Suprapubic skin (tissue), 4 donors: ENCODE measurements at places on chromosomes 6 and 20. TPM values are rescaled to one million over a fixed set of nuclear protein-coding genes. Genes with fewer than 3 reads are reported as not detected.

DNA sequence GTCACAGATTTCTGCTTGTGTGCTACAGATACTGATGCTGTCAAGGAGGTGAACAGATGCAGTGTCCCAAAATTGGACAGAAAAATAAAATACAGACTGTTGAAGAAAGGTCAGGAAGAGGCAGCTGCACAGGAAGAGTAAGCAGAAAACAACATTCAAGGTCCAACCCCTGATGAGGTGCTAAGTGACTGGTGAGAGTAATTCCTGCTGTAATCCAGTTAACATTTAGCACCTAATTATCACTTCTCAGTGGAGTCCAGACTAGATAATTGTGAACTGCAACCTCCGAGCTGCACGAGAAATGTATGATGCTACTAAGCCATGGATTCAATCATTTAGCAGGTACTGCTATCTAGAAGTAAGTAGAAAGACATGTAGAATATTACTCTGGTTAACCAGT lies 36.3 kb upstream of the NRSN1 start:
- H3K27me3 ChIP-seq = no peaks in the 10 kb centered on the region
- no peak overlapping the region for H3K27ac ChIP-seq
- DNase-seq = no peak
- H3K4me3 ChIP-seq = no peak overlapping the region
- H3K36me3 ChIP-seq = no peaks in the 10 kb centered on the region
- H3K4me1 ChIP-seq = no peaks in the 10 kb centered on the region

DNA sequence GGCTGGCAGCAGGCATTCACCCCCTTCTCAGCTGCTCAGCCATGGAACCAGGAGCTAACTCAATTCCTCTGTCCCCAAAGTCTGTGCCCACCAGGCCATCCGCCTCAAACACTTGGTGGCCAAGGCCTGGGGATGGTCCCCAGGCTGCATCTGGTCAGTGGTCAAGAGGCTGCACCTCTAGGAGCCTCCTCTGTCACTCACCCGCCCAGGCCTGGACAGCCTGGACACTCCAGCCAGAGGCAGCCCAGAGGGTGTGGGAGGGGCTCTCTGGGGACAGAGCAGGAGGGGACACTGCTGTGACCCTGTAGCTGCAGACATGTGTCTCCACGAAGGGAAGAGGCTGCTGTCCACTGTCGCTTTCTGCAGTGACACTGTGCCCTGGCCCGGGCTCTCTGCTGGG lies 416.6 kb upstream of the SULF2 start:
- DNase-seq = no peak
- H3K36me3 ChIP-seq = no peaks in the 10 kb centered on the region
- H3K27ac ChIP-seq = no peak overlapping the region
- peaks cover 12% of the 10 kb centered on the region for H3K4me1 ChIP-seq
- H3K4me3 ChIP-seq = no peak overlapping the region

DNA sequence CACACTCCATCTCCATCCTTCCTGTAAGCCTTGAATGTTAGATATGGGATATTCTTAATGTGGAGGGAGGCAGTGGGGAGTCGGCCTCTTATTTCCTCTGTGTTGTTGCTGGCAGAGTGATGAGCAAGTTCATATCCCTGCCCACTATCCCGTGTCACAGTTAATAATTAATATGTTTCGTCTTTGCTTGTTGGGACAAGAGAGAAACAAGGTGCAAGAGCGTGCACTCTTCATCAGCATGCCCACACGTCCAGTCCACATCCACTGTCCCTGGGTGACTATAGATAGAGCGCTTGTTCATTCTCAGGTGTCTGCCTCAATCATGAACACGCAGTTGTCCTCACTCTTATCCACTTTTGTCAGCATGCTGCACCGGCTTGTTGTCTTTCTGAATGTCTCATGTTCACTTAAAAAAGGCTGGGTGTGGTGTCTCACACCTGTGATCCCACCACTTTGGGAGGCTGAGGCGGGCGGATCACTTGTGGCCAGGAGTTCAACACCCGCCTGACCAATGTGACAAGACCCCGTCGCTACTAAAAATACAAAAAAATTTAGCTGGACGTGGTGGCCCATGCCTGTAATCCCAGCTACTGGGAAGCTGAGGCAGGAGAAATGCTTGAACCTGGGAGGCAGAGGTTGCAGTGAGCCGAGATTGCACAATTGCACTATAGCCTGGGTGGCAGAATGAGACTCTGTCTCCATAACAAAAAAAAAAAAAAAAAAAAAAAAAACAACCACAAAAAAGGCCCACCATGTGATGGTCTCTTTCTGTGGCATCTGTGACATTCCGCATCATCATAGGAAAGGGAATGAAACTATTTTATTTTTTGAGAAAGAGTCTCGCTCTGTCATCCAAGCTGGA lies 34.2 kb downstream of the PPP1R3G start:
- H3K27ac ChIP-seq = no peak overlapping the region
- DNase-seq = no peak
- no peaks in the 10 kb centered on the region for H3K27me3 ChIP-seq

Gene TINAG
- total RNA-seq = not detected

Gene SIRPD
- not detected for total RNA-seq

DNA sequence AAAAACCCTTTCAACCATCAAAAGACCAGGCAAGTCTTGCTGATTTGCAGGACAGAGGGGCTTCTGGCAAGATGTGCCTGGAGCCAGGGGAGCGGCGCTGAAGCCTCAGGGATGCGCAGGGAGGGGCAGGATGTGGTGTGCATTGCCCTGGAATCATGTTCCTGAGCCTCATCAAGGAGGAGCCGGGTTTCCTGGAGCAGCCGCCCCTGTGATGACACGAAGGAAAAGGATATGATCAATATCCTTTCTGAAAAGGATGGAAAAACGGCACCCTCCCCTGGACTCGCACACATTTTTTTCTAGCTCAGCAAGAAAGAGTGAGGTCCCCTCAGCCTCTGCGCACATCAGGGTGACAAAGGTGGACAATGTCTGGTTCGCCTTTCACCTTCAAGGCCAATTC lies 173.1 kb upstream of the SSTR4 start:
- no peak for DNase-seq
- no peaks in the 10 kb centered on the region for H3K4me1 ChIP-seq
- H3K27me3 ChIP-seq = peaks cover 9% of the 10 kb centered on the region

Gene TPBG
- total RNA-seq = 24.4 TPM

Gene SSTR4
- total RNA-seq = not detected
